ENCODE measurements at places on chromosomes 16 and 17. TPM values are rescaled to one million over a fixed set of nuclear protein-coding genes. Genes with fewer than 3 reads are reported as not detected.

The KRTAP16-1 gene
- not detected for total RNA-seq

The C17orf100 gene
- 5.3 TPM for total RNA-seq

The EVPLL gene
- 0.69 TPM for total RNA-seq

The TMEM235 gene
- not detected for total RNA-seq

The KRT13 gene
- total RNA-seq: not detected

The THRA gene
- total RNA-seq: 90.7 TPM

The TAT gene
- total RNA-seq: not detected

The CHTF18 gene
- total RNA-seq: 7.2 TPM

The OR1A1 gene
- not detected for total RNA-seq

The TBX21 gene
- total RNA-seq: 0.23 TPM

The CEMP1 gene
- 0.92 TPM for total RNA-seq

The IL17C gene
- total RNA-seq: not detected

The ASPHD1 gene
- 14.8 TPM for total RNA-seq

The P2RX1 gene
- 0.23 TPM for total RNA-seq

The HIC1 gene
- total RNA-seq: 4.2 TPM

The ZNF594 gene
- total RNA-seq: 27.7 TPM

The RAMP2 gene
- total RNA-seq: 16.6 TPM

The ABCC11 gene
- total RNA-seq: 0.46 TPM

The NHERF2 gene
- 23.5 TPM for total RNA-seq

The NPIPA5 gene
- 3.5 TPM for total RNA-seq

The KRT14 gene
- not detected for total RNA-seq

The DNAAF8 gene
- 2.1 TPM for total RNA-seq

The ZNF287 gene
- total RNA-seq: 25.4 TPM

The LMF1 gene
- total RNA-seq: 13.4 TPM
